ENCODE measurements at places on chromosomes 1 and 21.

GRCh38 chr1:115544131-115544530, 97.6 kb upstream of the VANGL1 start:
- DNase-seq = no peak

DNA sequence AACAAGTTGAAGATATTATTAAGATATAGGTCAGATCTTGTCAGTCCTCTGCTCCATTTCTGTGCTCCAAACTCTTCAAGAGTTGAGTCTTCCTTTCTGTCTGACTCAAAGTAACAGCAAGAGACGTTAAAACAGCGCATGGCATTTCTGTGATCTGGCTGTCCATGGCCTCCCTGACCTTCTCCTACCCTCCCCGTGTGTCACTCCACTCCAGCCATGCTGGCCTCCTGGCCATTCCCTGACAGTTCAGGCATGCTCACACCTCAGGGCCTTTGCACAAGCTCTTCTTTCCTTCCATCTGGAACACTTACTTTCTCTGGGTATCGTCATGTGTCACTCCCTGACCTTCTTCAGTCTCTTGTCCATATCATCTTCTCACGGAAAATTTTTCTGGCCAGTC, 229.0 kb downstream of the CENPF start:
- DNase-seq = no peak

DNA sequence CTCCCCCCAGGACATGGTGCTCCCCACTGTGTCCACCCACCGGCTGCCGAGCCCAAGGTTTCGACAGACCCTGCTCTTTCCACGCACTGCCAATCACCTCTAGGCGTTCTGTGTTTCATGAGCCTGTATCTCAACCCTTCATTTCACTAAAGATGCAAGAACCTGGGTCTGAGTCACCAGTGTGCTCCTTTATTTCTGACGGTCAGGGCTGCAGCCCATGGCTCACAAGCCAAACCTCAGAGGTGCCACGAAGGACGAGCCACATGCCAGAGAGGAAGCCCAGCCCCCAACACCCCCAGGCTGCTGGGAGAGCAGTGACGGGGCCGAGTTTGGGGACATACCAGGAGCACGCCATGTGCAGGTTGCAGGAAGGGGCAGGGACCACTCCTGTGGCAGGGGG, 79.2 kb upstream of the ARHGEF16 start:
- DNase-seq = no peak

DNA sequence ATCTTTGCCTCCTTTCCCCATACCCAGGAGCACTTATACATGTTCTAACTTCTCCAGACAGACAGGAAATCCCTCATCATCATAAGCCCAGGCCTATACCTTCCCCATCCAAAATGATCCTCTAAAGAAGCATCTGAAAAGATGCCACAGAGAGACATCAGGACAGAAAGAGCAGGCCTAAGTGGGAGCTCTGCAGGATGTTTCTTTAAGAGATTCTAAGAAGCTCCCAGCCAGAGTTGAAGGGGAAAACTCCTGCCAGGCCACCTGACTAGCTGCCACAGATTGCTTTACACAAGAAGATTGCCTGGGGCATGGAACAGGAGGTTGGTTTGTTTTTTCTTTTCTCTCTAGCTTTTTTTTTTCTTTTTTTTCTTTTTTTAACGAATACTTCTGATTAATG, 275.8 kb downstream of the VAV3 start:
- DNase-seq = no peak

GRCh38 chr1:61265665-61266064, 183.3 kb downstream of the NFIA start:
- no peak for DNase-seq

GRCh38 chr21:37058261-37058660, 14.6 kb downstream of the PIGP start:
- no peak for DNase-seq

DNA sequence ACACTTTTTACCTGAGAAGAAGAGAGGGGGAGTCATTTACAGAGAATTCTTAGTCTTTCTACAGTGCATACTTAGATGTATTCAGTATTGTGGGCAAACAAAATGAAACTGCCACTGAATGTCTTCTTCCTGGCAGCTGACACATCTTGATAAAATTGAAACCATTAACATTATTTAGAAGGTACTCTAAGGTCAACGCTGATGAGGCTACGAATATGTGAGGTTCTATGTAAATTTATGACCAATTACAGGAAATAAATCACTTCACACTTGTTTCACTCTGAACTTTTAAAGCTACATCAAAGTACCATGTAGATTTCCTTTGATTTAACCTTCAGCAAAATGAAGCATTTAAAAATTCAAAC, 51.3 kb upstream of the GFI1 start:
- DNase-seq = no peak

DNA sequence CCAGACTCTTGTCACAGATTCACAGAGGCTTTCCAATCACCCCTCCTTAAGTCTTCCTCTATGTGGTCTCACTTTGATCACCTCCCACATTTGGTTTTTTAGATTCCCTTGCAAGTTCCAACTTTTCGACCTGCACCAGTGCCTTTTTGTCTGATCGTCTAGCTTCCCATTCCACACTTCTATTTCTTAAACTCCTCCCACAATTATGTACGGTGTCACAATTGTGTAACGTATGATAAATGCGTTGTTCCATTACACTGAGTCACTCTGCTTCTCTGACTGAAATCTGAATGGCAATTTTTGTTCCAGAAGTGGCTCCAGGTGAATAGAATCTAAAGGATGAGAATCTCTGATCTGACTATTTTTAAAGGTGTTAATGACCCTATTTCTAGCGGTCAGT, 320.1 kb downstream of the LMX1A start:
- DNase-seq = no peak

- DNase-seq = no peak
Observed at GRCh38 chr21:21085206-21085605, 87.0 kb downstream of the NCAM2 start.

GRCh38 chr1:64327119-64327518, 123.7 kb downstream of the UBE2U start:
- no peak for DNase-seq

DNA sequence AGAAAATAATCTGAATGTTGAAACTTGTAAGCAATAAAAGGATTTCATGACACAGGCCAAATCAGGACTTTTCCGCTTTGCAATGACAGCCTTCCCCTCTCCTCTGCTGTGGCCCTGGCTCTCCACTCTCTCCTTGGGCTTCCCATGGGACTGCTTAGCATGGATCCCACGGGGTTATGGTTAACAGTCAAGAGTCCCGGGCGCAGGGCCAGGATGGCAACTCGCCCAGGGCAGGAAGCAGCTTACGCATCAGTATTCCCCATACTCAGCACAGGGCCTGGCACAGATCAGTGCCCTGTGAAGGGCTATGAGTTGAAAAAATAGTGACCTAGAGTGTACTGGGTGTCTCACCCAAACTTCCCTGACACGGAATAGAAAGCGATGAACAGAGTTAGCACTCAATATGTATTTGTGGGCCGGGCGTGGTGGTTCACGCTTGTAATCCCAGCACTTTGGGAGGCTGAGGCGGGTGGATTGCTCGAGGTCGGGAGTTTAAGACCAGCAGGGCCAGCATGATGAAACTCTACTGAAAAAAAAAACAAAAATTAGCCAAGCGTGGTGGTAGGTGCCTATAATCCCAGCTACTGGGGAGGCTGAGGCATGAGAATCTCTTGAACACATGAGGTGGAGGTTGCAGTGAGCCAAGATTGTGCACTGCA, 29.1 kb upstream of the GRHL3 start:
- no peak for DNase-seq

- no peak for DNase-seq
Observed at GRCh38 chr21:34886240-34887104, 162.6 kb downstream of the RUNX1 start.

- DNase-seq = no peak
Observed at GRCh38 chr21:45992301-45993209, 11.0 kb downstream of the COL6A1 start.

DNA sequence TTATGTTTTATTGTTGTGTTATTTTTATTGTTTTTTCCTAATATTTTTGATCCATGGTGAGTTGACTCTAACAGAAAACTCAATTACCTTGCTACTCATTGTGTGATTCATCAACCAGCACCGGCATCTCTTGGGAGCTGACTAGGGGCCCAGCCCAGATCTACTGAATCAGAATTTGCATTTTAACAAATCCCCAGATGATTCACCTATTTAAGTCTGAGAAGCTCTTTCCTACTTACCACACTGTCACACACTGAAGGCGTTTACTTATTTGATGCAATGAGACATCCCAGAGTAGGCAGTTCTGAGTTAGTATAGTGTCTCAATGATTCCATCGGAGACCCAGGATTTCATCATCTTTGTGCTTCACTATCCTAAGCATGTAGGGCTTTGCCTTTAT, 416.6 kb downstream of the RWDD3 start:
- DNase-seq = no peak
